ENCODE measurements at places on chromosomes 5 and 9. TPM values are rescaled to one million over a fixed set of nuclear protein-coding genes. Genes with fewer than 3 reads are reported as not detected.

DNA sequence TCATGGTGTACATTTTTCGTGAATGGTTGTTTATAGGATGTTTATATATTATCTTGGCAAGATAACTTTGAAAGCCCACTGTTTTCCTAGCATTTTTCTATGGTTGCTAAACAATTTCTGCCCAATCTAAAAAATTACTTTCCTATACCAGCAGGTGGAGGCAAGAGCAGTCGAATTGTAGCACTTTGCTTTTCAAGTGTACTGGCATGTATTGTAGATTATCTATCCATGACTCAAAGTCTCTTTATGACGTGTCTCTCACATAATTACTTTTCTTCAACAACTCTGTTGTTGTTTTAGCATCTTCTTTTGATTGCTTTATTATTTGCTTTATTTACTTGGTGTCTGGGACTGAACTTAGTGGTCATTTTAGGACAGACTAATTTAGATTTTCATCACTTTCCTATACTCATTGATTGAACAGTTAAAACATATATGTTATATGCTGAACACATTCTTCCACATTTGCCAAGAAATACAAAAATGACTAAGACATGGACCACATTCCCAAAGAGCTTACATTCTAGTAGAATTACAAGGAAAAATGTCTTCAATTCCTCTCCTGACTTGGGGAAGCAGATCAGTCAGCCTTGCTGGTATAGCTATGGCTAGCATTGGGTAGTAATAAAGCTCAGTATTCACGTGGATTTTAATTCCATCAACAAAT lies 20.7 kb downstream of the NLN start:
- no peak for DNase-seq

DNA sequence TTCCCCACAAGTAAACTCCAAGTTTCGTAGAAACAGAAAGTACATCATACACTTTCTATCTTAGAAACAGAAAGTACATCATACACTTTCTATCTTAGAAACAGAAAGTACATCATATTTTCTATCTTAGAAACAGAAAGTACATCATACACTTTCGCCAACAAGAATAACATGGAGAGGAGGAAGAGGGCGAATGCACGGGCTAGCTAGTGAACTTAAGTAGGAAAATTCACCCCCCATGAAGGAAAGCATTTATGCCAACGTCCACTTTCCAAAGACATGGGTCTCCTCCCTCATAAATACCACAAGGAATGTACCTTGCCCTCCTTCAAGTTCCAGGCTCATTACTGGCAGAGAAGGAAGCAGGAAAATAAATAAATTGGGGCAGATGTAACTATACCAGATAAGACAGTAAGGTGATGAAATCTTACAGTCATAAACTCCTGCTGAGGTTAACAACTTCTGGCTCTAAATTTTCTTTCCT lies 64.7 kb downstream of the FRMD3 start:
- no peak for DNase-seq

DNA sequence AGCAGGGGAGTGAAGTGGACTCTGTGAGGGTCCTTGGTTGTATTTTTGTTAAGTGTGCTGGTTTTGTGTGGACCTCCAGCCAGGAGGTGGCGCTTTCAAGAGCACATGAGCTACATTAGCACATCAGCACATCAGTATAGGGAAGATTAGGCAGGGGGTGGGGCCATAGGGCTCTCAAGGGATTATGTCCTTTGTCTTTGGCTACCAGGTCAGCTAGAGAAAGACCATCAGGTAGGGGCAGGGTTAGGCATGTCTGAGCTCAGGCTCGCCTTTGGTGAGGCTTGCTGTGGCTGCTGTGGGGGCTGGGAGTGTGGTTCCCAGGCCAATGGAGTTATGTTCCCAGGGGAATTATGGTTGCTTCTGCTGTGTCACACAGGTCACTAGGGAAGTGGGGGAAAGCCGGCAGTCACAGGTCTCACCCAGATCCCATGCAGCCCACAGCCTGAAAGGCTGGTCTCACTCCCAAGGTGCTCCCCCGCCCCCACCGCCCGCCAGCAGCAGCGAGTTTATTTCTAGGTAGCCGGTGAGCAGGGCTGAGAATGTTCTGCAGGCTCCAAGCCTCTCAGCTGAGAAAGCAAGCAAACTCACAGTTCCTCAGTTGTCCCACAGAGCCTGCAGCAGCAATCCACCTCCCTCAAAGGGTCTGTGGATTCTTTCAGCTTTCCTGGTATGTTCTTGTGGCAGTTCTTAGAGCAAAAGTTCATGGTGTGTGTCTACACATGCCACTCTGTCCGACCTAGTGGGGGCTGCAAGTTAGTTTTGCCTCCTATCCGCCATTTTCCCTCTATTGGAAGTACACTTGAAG lies 13.7 kb downstream of the OR1J1 start:
- peak; percentile 23 for DNase-seq

- no peak for DNase-seq
These were observed 114.2 kb downstream of the EBF1 start for GRCh38 chr5:158985492-158985891.

- no peak for DNase-seq
These were observed 182.5 kb downstream of the TTLL11 start for GRCh38 chr9:121910491-121911040.

GRCh38 chr9:14156046-14156445 lies 157.9 kb downstream of the NFIB start:
- no peak for DNase-seq

DNA sequence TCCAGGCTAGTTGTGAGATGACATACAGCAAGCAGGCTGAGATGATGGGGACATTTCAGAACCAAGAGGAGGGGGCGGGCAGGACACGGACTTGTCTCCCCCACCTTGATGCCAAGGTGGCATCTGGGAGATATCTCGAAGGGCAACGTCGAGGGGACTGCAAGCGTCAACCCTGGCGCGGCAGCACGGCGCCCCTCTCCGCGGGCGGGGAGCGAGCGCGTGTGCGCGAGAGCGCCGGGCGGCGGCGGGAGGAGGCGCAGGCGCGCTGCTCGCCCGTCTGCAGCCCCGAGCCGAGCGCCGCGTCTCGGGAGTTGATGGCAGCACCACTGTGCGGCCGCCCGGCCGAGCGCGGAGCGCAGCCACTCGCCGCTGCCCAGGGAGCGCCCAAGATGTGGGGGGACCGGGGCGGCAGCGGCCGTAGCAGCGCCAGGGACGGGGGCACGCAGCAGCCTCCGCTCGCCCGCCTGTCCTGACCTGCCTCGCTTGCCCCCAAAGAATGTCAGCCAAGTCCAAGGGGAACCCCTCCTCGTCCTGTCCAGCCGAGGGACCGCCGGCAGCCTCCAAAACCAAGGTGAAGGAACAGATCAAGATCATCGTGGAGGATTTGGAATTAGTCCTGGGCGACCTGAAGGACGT lies at the start of gene PRR16:
Gene PRR16 (plus strand): TSS at position 310 of the 636 bp plus-strand sequence.
- DNase-seq: peak; percentile 75

DNA sequence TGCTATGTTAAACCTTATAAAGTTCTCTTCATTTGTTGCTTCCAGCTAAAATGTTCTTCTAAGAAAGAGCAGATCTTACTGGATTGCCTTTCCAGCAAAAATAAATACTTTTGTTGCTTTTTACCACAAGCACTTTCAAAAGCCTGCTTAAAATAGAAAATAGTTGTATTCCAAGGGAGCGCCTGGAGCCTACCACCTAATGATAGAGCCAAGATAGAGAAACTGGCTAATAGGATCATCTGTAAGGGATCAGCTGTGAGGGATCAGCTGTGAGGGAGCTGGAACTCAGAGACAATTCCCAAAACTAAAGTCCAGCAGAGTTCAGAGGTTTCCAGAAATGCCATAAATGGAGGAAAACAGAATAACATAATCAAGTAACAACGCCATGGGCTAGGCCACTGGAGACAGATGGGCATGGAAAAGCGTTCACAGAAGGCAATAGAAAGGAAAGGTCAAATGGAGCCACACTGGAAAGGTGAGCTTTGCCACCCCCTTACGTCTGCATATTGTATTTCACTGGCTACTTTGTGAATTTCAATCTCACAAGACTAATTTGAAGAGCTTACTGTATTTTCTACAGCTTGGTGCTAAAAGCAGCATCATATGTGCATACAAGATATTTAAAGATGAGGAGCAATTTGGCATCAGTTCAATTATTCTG lies 140.6 kb upstream of the TLE4 start:
- DNase-seq: no peak

DNA sequence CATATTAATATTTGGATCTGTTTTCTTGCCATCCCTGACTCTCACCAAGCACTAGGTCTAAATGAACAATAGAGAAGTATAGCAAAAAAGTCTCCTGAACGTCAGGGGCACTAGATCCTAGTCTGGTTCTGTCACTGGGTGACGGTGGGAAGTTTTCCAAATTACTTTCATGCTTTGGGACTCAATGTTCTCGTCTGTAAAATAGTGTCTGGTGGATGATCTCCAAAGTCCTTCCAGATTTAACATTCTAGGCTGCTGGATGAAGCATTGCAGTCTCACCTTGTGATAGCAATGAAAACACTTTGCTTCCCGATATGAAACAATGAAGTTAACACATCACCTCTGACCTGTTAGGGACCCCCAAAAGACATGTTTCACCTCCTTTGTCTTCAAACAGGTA lies 199.3 kb downstream of the SEC61B start:
- DNase-seq: no peak

DNA sequence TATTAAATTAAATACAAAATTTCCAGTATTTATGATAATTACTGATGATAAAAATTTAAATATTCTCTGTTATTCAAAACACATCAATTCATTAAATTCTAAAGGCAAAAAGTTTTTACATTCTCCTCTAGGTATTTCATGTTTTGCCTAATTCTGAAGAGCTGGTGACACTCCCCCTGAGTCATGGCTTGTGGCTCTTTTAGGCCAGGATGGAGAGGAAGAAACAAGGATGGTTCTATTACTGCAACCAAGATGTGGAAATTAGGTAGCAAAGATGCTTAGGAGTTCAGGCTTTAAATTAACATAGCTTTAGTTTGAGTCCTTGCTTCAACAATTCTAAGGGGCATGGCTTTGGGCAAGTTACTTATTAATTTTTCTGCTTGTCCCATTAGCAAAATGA lies 1295.8 kb downstream of the EFNA5 start:
- DNase-seq: no peak

DNA sequence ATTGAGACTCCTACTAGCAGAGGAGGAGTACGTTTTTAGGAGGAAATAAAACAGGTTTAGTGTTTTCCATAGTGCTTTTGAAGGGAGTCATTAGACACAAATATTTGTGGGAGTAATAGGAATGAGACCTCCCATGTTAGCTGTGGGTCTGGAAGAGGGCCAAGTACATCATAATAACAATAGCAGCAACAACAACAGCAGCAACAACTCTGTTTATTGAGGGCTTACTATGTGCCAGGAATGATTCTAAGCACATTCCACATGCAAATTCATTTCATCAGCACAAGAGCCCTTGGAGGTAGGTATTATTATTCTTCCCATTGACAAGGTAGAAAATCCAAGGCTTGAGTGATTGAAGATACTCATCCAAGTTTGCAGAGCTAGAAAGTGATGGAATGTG lies 384.2 kb upstream of the RPS23 start:
- no peak for DNase-seq

DNA sequence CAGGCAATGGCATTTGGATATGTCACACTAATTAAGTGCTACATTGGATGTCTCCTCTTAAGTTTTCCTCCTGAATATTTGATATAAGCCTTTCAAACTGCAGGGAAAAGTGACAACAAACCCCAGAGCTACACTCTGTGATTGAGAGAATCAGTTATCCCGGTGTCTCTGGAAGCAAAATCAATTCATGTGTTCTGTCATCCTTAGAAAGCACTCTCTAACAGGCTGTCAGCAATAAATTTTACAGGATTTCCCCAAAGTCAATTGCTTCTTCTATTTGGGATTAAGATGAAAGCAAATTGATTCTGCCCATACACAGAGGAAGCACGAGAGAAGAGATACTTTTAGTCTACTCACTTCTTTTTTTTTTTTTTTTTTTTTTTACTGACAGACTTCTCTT lies 332.4 kb downstream of the CDH18 start:
- DNase-seq: no peak

- DNase-seq: no peak
These were observed 65.7 kb upstream of the TNFAIP8 start for GRCh38 chr5:119290161-119290569.

GRCh38 chr5:121962958-121963357 lies 1.2 kb downstream of the SRFBP1 start:
- DNase-seq: no peak

DNA sequence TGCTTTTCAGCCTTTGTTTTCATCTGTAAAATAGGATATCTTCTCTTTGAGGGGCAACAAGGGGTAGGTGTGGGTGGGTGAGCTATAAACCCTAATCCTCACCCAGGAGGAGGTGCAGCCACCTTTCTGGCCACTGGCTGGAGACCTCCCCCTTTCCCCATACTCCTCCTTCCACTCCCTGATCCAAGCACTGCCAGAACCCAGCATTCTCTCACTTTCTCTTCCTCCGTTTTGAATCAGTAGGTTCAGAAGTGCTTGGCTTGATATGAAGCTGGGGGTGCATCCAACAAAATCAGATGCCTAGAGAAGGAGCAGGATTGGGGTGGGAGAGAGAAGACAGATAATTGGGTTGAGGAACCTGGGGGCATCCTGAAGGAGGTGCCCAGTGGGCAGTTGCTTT lies 6.8 kb upstream of the NSD1 start:
- DNase-seq: no peak

DNA sequence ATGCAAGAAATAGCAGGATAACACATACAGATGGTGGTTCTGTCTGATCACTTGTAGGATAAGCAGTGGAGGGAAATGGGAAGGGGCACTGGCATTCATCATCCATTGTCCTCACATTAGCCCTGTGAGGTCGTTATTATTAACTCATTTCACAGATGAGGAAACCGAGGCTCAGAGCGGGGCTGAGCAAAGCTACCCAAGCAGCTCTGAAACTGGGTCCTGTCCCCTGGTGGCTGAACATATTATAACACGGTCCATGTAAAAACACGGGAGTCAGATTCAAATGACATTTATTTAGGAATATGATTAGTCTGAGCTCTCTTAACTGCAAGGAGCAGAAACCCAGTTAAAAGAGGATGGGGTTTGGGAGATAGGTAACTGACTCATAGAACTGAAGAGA lies 43.1 kb downstream of the HRH2 start:
- DNase-seq: no peak

GRCh38 chr9:134724912-134725604 lies 83.5 kb downstream of the COL5A1 start:
- DNase-seq: no peak

DNA sequence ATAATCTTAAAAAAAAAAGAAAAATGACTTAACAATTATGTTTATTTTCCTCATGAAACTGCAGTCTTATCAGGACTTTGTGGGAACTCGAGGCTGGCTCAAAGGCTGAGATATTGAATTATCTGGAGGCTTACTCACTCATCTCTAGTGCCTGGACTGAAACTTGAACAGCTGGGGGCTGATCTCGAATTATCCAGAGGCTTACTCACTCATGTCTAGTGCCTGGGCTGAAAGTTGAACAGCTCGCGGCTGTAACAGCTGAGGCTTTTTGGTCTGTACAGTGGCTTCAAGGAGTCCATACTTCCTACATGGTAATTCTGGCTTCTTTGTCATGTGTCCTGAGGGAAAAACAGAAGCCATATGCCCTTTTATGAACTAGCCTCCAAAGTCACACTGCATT lies 371.9 kb downstream of the CETN3 start:
- no peak for DNase-seq

- no peak for DNase-seq
These were observed 1058.0 kb downstream of the MAT2B start for GRCh38 chr5:164563370-164563769.

CTXN3 gene
- total RNA-seq: not detected

GGTA1 gene
- total RNA-seq: not detected

DOCK8 gene
- total RNA-seq: 2.0 TPM

NFIB gene
- 11.6 TPM for total RNA-seq

HSPA5 gene
- total RNA-seq: 354 TPM

TMEM215 gene
- 0.67 TPM for total RNA-seq

PPP1R26 gene
- 32.7 TPM for total RNA-seq

Measured in H1 (cell line).